Breast epithelium (tissue), 4 donors: ENCODE measurements at places on chromosomes 5 and 9. TPM values are rescaled to one million over a fixed set of nuclear protein-coding genes. Genes with fewer than 3 reads are reported as not detected.

- no peaks in the 10 kb centered on the region for H3K4me1 ChIP-seq
- no peaks in the 10 kb centered on the region for H3K27me3 ChIP-seq
- no peak for DNase-seq
- no peak overlapping the region for H3K27ac ChIP-seq
- no peak overlapping the region for H3K4me3 ChIP-seq
These were observed 25.6 kb downstream of the GLDC start for GRCh38 chr9:6619909-6620308.

DNA sequence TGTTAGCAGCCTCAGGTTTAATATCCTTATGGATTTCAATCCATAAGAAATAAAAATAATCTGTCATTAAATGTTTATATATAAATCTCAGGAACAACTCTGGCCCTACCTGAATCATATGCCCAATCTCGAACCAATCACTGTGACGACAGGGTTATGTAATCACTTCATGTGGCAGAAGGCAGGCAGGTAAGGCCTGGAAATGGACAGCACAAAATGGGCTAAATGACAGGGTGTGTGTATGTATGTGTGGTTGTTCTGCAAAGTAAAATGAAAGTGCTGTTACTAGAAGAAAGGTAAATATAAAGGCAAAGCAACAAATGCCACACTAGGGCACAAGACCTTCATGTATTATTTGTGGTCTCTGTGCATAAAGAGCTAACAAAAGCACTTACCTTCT lies 19.6 kb downstream of the ANKDD1B start:
- no peaks in the 10 kb centered on the region for H3K4me1 ChIP-seq
- no peaks in the 10 kb centered on the region for H3K36me3 ChIP-seq
- no peaks in the 10 kb centered on the region for H3K27me3 ChIP-seq

DNA sequence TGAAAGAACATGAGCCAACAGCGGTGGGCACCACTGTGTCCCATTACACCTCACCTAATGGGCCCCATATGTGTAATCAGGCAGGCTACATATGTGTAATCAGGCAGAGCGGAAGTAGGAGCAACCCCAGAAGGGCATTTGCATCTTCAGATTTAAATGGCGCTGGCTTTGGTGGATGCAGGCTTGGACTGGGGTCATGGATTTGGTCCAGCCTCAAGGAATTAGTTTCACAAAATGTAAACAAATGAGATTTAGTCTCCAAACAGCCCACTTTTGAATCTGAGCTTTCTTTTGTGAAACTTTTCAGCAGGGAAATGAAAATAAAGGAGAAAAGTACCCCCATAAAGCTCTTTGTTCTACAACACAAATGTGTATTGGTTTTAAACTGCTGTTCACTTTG lies 161.3 kb downstream of the LPAR1 start:
- H3K4me3 ChIP-seq, result no peak overlapping the region
- H3K4me1 ChIP-seq, result no peaks in the 10 kb centered on the region
- DNase-seq, result no peak
- no peaks in the 10 kb centered on the region for H3K36me3 ChIP-seq
- H3K27ac ChIP-seq, result no peak overlapping the region

DNA sequence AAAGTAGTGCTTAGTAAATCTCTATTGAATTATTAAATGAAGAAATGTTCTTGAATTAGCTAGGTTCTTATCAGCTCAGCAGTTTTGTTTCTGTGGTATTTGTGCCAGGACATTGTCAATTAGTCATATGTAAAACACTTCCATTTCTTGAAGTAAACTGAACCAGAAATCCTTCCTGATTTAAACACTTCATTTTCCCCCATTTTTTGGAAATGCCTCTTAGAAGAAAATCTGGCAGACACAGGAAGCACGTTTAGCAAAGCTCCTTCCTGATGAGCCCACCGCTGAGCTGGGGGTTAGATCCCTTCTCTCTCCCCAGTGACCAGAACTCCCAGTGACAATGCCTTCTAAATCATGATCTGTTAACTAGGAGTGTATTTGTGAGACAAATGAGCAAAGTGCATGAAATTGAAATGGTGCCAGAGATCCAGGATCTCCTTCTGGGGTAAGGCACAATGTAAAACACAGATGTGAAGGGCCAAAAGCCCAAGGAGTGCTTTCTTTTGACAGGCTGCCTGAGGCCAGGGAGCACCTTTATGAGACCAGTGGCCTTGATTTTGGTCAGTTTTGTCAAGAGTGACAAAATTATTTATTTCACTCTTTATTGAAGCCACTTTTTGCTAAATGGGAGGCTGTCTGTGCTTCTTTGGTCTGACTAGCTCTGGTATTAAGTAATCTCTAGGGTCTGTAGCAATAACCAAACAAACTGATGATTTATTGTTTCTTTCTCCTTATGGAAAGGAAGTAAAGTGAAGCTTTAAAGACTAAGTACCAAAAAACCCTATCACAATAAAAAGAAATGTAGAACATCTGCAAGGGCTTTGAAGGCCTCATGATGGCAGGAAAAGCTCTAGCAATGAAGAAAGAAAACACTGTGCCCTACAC lies 25.5 kb upstream of the RUSC2 start:
- no peaks in the 10 kb centered on the region for H3K27me3 ChIP-seq
- H3K27ac ChIP-seq, result no peak overlapping the region
- no peaks in the 10 kb centered on the region for H3K36me3 ChIP-seq
- H3K4me3 ChIP-seq, result no peak overlapping the region
- DNase-seq, result no peak

TRAF1 gene
- 8.6 TPM for total RNA-seq

WNT8A gene
- total RNA-seq, result not detected
